ENCODE measurements at places on chromosomes 5 and 9. TPM values are rescaled to one million over a fixed set of nuclear protein-coding genes. Genes with fewer than 3 reads are reported as not detected.

The PCDHB5 gene
- total RNA-seq: 0.28 TPM

The TMEM215 gene
- total RNA-seq: not detected

DNA sequence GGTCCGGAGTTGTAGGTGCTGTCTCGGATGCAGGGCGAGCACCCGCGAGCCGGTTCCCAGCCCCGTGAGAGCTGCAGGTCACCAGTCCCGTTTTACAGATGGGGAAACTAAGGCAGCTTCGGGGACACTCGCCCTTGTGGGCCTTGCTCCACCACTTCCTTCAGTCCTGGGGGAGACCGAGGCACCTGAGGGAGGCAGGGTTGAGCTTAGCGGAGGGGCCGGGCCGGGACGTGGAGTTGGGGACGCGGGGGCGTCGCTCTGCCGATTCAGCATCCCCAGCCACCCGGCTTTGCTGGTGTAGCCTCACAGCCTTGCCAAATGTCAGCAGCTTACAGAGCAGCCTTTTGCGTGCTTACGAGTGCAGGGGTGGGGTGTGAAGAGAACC, 530 bp downstream of the BBLN start:
- peak; percentile 30 for DNase-seq

DNA sequence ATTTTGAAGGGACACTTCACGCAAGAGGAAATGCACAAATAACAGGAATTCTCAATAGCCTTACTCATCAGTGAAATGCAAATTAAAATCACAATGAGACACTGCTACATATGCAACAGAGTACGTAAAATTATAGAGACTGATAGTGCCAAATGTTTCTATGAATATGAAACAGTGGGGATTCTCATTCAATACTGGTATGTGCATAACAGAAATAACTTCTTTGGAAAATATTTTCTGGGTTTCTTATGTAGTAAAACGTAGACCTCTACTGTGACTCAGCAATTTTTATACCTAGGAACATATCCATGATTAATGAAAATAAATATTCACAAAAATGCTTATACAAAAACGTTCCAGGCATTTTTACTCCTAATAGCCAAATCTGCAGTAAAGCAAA, 1625.2 kb downstream of the MAT2B start:
- DNase-seq: peak; percentile 11

DNA sequence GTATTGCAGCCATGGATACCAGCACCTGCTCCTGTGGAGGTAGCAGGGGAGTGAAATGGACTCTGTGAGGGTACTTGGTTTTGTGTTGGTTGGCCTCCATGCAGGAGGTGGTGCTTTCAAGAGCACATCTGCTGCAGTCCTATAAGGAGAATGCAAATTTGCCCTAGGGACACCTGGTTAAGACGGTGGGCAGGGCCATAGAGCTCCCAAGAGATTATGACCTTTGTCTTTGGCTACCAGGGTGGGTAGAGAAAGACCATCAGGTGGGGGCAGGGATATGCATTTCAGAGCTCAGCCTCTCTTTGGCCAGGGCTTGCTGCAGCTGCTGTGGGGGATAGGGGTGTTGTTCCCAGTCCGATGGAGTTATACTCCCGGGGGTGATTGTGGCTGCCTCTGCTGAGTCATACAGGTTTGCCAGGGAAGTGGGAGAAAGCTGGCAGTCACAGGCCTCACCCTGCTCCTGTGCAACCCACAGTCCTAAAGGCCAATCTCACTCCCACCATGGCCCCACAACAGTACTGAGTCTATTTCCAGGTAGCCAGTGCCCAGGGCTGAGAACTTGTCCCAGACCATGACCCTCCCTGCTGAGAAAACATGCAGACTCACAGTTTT, 14.0 kb upstream of the PDLIM4 start:
- no peak for DNase-seq

DNA sequence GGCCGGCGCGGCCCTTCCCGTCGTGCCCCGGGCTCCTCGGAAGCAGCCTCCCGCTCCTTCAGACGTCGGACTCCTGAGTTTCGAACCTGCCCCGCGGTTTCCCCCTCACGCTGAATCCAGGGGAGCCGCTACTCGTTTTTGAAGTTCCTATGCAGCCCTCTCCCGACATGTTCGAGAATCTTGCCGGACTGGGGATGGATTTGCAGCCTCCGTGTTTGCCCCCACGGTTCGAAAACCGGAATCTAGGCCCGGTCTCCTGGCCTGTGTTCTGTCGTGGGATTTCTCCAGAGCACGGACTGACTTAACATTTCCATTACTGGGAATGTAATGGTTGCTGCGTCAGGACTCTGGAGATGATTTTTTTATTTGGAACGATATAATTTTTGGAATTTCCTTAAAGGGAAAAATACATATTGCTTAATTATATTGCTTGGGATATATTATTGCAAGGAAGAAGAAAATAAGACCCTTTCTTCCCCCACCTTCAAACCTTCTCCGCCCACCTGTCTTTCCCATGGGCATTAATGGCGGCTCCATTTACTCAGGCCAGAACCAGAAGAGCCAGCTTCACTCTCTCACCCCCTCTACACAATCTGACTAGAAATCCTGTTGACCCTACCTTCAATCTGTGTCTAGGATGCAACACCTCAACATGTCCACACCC, 8.5 kb upstream of the MGAT1 start:
- DNase-seq: peak; percentile 31

DNA sequence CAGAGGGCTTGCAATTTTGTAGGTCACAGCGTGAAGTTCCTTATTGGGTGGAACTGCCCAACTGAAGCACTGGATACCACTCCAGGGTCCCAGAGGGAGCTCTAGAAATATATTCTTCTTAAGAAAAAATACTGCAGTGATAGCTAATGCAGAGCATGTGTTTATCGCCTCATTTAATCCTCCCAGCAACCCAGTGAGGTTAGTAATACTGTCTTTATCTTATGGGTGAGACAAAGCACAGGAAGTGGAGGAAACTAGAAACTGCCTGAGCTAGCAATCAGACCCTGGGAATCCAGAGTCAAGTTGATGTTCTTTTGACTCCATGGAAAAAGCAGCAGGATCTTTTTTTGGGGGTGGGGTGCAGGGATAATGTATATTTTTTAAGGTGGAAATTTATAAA, 153.3 kb downstream of the PJA2 start:
- no peak for DNase-seq

DNA sequence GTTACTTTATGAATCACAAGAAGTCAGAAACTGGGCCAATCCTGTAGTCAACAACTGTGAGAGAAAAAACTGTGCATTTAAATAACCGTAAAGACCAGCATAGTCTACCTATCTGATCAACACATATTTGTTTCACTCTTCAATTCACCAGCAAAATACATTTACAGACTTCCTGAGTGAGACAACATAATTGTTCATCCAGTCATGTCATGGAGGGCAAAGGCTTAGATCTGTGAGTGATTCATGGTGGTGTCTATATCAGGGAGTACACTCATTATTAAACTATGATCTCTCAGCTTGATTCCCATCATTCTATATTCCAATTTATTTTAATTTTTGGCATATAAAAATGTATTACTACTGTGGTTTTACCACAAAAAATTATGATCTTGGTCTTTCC, 694.6 kb downstream of the DNAH5 start:
- DNase-seq: no peak

DNA sequence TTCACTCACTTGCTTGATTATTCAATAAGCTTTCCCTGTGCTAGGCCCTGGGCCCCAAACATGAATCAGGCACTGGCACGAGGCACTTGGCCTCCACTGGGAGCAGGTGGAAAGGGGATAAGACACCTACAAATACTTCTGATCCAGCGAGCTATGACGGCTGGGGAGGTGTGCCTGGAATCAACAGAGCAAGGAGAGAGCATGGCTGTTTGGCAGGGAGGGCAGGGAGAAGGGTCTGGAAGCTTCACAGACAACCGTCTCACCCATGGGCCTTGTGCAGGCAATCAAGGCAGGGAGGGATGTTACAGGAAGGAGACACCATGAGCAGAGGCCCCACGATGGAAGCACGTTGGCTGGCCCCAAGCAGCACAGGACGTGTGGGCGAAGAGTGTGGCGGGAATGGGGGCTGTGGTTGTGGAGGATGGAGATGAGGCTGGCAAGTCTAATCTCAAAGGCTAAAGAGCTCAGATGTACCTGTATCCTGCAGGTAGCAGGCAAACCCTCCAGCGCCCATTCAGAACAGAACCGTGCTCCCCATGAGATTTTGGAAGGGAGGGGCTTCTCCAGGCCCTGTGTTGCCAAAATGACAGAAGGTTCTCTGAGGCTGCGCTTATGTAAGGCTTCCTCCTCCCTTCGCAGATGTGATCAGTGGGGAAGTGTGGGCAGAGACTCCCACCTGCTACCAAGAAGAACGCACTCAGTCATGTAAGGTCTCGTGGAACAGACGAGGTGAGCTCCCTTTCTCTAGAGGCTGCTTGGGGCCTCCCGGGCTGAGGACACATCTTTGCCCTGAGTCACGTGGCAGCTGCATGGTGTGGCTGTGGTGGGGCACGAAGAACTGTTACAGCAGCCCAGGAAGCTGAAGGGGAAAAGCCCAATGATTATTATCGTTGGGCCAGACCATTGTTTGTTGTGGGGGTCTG, 189.7 kb downstream of the DAB2IP start:
- DNase-seq: no peak

DNA sequence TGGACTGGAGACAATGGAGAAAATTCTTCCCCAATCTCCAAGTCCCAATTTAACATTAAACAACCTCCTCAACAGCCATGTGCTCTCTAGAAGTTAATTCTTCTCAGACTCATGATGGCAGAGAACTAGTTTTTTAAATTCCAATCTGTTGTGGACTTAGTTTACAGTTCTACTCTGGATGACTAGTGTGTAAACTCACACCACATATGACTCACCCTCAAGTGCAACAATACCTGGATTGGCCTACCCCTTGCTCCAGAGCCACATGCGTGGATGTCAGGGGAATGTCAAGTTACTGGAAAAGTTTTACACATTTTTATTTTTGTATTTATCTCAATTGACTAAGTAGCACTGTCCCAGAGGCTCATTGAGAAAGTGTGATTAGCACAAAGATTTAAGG, 136.0 kb upstream of the EFNA5 start:
- peak; percentile 80 for DNase-seq

- DNase-seq: no peak
These were observed 179.0 kb upstream of the MOCS2 start for GRCh38 chr5:53288511-53288910.
